ENCODE measurements at places on chromosomes 11 and 22. TPM values are rescaled to one million over a fixed set of nuclear protein-coding genes. Genes with fewer than 3 reads are reported as not detected.

DNA sequence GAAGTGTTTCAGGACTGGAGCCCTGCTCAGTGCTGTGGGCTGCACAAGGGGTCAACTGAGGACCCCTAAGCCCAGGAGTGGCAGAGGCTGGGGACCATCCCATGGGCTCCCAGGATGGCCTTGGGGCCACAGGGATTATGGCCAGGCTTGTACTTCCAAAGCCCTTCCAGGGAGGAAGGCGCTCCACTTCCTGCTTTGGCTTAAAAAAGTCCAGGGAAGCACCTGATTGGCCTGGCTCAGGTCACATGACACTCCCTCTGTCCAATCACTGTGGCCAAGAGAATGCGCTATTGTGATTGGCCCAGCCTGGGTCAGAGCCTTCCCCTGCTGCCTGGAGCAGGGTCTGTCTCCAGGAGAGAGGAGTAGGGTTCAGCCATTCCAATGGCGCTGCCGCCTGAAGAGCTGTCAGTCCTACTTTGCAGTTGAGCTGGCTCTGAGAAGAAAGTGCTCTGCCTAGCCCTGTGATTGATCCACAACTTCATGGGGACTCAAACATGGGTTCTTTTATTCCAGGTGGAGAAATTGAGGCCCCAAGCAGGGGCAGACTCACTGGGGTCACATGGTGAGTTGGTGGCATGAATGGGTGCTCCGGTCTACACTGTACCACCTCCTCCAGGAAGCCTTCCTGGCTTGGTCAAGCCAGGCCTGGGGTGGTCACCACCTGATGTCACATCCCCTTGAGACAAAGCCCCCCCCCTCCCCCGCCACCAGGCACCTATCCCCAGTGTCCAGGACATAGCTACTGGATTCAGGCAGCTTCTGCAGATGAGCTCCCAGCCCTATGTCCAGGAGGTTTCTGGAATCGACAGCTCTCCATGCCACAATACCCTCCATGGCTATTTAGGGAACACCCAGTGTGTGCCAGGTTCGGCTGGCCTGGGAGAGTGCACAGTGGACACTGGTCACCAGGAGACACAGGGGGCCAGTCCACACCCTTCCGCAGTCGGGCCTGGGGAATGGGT lies 48.2 kb downstream of the RTN4R start:
- no peak for DNase-seq

DNA sequence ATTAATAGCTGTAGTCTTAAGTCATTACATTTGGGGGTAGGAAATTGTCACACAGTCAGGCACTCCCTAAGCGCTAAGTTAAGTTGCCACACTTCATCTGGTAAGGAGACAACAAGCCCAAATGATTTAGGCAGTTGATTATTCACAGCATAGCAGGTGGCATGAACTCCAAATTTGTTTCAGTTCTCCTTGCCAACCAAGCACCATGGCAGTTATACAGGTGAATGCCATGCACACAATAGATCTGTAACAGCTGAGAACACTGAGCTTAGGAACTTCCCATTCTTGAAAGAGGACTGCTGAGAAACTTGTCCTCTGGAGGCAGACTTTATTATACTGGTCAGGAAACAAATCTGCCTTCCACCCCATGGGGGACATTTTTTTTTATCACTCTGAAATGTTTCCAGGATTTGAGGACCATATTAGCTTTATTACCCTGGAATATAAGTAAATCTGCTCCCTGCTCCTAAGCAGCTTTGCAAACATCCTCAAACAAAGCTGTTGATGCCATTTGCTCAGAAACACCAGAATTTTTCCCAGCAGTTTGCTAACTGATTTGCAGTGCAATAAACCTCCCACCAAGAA lies 5.1 kb upstream of the INTS4 start:
- no peak for DNase-seq

DNA sequence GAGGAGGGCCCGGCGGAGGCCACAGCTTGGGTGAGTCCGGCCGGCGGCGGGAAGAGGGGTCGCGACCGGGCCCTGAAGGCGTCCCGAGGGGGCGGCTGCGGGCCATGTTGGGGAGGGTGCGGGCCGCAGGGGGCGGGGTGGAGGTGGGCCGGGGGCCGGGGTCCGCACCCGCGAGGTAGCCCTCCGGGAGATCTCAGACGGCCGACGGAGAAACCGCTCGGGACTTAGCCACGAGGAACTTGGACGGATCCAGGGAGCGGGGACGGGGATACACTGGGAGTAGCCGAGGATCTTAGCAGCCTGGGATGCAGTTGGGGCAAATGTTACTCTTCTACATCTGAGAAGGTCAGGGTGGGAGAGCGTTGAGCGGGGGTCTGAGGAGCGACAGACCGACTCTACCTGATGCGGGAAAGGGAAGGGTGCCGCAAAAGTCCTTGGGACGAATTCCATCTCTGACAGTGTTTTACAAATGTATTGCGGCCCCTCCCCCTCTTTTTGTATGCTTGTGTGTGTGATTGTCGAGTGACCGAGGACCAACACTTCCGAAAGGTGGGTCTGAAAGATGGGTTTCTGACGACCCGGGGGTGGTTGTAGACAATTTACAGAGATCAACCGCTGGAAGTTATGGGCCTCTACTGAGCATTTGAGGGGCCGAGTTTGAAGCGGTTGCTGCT lies 658 bp downstream of the STIP1 start:
- peak; percentile 56 for DNase-seq

The WT1 gene
- total RNA-seq = not detected

DNA sequence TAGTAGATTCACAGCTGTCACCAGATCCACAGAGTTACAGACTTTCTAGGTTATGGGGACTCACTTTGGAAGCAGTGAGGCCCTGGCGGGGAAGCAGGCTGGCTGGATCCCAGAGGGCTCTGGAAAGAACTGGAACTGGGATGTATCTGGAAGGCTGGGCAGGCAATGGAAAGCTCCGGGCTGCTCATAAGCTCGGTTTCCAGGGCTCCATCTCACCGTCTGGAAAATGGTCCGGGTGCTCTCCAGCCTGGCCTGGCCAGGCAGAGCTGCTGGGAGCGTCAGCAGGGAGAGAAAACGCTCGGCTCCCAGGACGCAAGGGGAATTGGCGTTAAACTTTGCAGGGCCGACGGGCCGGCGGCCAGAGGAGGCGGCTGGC lies 335 bp upstream of the SEZ6L start:
- no peak for DNase-seq

The OR8A1 gene
- total RNA-seq = not detected

GRCh38 chr11:130145975-130146776 lies 13.4 kb upstream of the ST14 start:
- DNase-seq = no peak

- no peak for DNase-seq
Measured at GRCh38 chr11:79439886-79440570, 802 bp downstream of the TENM4 start.

The TESMIN gene
- total RNA-seq = 8.1 TPM

- no peak for DNase-seq
Measured at GRCh38 chr11:121063728-121064127, 37.3 kb upstream of the TECTA start.

DNA sequence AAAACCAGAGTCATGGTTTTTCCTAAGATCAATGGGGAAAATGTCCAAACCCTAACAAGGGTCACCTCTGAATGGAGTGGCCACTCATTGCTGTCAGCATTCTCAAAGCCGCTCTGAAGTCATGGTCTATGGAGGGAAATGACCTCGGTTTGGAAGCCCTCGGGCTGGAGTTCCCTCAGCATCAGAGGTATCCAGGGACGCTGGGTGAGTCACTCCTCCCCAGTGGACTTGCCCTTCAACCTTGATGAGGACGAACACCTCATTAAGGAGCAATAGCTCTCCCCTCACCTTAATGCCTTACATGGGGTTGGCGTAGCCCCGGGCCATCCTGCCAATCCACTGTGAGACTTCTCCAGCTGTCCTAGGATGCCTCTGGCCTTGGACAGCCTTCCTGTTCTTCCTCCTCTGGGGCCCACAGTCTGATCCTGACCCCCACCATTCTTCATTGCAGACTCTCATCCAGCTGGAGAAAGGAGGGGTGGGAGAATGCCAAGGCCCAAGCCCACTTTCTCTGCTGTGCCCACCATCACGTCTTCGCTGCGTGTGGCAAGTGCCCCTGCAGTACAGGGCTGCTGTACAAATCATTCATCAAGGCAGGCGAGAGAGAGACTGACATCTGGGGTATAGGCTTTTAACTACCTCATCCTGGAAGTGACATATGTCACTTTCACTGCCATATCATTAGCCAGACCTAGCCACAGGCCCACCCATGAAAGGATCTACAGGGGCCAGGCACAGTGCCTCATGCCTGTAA lies 25.4 kb upstream of the MYH9 start:
- no peak for DNase-seq

The GUCY1A2 gene
- not detected for total RNA-seq

DNA sequence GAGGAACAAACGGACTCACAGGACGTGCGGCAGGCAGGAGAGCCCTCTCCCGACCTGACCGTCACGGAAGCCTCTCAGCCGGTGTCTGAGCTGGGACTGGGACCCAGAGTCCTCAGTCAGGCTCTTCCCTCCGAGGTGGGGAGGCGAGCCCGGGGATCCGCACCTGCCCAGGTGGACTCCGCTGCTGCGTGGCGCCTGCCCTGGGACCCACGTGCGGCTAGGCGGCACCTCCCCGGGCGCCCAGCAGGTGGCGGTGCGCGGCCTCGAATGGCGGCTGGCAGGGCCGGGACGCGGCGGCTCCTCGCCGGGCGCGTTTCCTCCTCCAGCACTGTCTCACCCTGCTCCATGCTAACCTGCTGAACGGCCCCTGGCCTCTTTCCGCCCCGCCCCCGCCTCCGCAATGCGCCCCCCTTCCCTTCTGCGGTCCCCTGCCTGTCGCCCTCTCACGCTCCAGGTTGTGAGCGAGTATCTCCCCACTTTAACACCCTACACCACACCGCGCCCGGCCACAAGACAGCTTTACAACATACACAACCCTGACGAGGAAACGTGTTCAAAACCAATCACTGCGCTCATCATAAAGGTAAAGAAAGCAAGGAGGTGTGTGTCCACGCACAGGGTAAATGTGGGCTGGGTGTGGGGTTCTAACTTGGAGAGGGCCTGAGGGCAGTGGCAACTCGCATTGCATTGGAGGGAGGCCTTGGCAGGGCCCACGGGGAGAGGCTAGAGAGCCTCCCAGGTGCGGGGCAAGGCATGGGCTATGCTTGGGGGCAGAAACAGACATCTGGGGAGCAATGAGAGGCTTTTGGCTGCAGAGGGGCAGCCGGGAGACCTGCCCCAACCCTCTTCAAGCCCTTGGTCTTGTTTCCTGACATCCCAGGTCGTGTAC lies 25.9 kb upstream of the ATXN10 start:
- peak; percentile 73 for DNase-seq

DNA sequence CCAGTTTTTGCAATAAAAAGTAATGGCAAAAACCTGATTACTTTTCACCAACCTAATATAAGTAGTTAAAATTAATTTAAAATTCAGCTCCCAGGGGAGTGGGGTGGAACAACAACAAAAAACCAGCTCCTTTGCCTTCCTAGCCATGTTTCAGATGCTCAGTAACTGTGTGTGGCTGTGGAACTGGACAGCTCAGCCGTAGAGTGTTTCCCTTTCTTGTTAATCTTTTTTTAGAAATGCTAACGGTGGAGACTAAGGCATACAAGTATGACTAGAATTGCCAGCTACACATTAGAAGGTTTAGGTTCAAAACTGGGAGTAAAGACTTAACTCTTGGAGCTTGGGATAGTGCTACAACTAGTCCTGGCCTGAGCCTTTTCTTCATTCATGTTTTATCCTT lies 45.0 kb downstream of the PPP6R3 start:
- DNase-seq = no peak

GRCh38 chr11:115817844-115818468 lies 313.7 kb upstream of the CADM1 start:
- no peak for DNase-seq

The STX3 gene
- total RNA-seq = 42.0 TPM

DNA sequence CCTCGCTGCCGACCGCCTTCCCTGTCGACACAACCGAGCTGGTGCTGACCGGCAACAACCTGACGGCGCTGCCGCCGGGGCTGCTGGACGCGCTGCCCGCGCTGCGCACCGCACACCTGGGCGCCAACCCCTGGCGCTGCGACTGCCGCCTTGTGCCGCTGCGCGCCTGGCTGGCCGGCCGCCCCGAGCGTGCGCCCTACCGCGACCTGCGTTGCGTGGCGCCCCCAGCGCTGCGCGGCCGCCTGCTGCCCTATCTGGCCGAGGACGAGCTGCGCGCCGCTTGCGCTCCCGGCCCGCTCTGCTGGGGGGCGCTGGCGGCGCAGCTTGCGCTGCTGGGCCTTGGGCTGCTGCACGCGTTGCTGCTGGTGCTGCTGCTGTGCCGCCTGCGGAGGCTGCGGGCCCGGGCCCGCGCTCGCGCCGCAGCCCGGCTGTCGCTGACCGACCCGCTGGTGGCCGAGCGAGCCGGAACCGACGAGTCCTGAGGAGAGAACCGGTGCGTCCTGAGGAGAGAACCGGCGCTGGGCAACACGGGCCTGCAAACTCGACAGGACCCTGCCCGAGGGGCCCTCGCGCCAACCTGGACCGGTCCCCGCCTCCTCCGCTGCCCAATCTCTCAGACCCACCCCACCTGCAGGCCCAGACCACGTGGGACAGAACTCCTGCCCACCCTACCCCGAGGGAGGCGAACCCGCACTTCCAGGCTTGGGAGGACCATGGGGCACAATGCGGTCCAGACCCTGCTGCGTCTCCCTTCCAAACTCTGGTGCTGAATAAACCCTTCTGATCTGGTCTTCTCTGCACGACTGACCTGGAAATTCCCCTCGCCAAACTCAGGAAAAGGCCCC lies 866 bp downstream of the GP1BB start:
- DNase-seq = no peak

DNA sequence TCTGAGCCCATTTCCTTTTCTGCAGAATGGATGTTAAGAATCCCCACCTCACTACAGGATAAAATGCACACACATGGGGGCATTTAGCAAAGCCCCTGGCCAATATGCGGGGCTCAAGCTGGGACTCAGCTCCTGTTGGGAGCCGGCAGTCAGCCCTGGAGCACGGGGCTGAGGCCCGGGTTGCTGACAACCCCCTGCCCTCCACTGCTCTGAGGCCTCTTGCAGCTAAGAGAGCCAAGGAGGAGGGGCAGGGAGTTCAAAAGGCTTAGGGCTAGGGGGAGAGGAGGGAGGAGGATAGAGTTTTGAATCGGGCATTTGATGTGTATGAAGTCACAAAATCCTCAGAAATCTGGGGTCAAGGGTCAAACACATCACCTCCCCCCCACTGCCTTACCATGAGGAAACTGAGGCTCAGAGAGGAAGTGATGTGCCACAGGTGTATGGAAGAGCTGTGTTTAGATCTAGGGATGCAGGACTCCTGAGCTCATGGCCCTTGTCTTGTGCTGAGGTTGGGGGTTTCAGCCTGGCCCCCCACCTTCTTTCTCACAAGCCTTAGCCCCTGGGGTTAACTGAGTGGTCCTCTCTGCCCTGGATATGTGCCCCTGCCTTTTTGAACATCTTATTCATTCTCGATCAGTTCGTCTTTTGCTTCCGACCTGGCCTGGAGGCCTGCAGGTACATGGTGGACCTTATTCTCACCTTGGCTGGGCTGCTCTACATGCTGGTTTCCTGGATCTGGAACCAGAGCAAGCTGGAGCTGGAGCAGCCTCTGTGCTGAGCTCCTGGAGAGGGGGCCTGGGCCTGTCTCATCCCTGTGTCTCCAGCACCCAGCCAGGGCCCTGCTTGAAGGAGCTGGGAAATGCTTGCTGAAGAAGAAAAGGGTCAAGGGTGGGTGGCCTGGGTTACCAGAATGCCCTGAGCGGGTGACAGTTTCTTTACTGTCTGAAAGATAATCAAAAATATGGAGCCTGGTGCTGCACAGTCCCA lies 80.3 kb downstream of the LRRC32 start:
- no peak for DNase-seq

- no peak for DNase-seq
Measured at GRCh38 chr22:48717076-48717810, 1110.4 kb downstream of the BRD1 start.
